ENCODE measurements at places on chromosomes 2 and 18.

GRCh38 chr18:39946623-39947061 is 2008.4 kb upstream of the PIK3C3 start:
- DNase-seq, result no peak

DNA sequence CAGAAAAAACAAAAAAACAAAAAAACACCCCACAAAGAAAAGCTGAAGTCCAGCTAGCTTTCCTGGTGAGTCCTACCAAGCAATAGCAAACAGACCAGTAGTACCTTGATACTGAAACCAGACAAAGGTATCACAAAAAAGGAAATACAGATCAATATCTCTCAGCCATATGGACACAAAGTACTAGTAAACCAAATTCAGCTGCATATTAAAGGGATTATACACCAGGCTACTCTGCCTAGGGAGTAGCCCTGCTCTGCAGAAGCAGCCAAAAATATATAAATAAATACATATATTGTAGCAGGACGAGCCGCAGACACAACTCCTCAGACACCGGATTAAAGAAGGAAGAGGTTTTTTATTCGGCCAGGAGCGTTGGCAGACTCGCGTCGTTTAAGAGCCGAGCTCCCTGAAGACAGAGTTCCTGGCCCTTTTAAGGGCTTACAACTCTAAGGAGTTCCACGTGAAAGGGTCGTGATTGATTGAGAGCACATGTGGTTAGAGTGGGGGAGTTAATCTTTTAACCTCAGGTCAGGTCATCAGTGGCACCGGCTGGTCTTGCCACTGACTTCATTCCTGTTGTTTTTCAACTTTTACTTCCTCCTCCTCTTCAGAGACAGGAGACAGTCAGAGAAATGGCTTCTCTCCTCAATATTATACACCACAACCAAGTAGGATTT is 38.4 kb upstream of the DTNB start:
- DNase-seq, result no peak

GRCh38 chr2:200993097-200993496 is 29.6 kb upstream of the ORC2 start:
- DNase-seq, result no peak

- DNase-seq, result no peak
Observed at GRCh38 chr2:30454571-30454970, 7.5 kb downstream of the LCLAT1 start.

DNA sequence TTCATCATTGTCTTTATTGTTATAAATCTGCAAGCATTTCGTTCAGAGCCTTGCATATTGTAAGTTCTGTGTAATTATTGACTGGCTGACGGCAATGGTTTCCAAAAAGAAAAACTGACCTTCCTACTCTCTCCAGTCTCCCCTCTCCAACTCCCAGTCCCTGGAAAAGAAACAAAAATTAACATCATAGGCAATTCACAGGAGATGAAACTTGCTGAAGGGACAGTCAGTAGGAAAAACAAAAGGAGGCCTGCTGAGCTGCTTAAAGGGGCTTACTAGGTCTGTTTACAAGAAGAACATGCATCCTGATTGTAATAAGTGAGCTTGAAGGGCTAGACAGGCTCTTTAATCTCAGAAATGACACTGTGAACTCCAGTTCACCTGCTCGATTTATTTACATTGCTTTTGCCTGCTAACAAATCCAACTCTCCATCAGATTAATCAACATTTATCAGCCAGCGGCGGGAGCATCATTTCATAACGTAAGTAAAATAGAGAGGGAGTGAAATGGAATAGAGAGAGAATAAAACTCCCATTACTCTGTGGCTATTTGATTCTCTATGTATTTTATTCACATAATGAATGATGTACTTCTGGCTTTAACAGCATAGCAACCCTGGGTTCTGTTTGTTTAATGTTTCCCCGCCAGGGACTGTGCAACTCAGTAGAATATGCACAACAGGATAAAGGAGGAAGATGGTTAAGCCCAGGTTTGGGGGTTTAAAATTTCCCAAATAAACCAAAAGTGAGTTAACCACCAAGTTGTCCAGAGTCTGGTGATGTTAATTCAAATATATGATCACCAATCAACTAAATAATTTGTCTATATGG is 256.7 kb upstream of the SETBP1 start:
- no peak for DNase-seq

GRCh38 chr2:191664823-191665677 is 12.9 kb upstream of the NABP1 start:
- DNase-seq, result no peak

- no peak for DNase-seq
Observed at GRCh38 chr2:31317396-31317795, 83.4 kb downstream of the EHD3 start.

- no peak for DNase-seq
Observed at GRCh38 chr2:225354281-225354774, 45.2 kb upstream of the NYAP2 start.

GRCh38 chr2:157751462-157752058 is 122.9 kb upstream of the ACVR1C start:
- DNase-seq, result no peak

DNA sequence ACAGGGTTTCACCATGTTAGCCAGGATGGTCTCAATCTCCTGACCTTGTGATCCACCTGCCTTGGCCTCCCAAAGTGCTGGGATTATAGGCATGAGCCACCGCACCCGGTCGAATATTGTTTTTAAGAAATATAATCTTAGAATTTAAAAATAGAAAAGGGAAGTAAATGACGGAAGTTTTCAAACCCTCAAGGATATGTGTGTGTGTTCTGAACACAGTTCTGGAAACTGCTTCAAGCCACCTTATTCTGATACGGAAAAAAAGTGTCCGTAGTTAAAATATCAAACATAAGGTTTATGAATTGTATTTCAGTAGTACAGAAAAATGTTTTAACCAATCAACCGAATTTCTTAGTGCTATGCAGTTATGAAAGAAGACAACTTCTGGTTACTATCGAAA is 115.9 kb downstream of the UPP2 start:
- no peak for DNase-seq

DNA sequence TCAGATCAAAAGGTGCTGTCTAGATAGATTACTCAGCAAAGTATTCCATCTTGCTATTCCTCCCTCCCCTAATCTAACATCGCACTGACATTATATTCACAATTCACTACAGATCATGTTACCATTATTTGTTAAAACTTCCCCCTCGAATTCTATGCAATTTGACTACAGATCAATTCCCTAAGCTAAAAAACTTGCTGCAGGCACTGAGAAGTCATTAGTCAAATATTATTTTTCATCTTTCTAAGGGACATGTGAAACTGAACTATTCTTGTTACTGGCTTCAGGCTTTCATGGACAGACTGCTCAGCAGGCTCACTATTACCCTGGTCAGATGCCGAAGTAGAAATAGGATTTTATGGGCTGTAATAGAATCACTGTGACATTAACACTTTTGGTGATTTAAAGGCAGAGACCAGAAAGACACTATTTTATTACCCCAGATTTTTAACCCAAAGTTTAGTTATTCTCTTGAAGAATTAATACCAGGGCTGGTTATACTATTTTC is 15.1 kb downstream of the MYL1 start:
- DNase-seq, result no peak

DNA sequence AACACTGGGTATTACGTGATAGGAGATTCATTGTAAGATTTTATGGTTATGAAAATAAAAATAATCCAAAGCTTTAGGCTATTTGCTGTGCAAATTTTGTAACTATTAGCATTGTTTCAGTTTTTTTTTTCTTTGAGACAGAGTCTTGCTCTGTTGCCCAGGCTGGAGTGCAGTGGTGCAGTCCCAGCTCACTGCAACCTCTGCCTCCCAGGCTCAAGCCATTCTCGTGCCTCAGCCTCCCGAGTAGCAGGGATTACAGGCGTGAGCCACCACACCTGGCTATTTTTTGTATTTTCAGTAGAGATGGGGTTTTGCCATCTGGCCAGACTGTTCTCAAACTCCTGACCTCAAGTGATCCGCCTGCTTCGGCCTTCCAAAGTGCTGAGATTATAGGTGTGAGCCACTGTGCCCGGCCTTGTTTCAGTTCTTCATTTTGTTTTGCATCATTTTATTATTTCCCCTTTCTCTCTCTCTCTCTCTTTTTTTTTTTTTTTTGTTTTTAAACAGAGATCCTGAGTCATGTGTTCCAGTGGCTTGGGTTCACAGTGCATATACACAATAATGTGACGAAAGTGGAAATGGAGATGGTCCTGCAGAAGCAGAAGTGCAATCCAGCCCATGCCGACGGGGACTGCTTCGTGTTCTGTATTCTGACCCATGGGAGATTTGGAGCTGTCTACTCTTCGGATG is 25.8 kb downstream of the CASP10 start:
- DNase-seq, result no peak

DNA sequence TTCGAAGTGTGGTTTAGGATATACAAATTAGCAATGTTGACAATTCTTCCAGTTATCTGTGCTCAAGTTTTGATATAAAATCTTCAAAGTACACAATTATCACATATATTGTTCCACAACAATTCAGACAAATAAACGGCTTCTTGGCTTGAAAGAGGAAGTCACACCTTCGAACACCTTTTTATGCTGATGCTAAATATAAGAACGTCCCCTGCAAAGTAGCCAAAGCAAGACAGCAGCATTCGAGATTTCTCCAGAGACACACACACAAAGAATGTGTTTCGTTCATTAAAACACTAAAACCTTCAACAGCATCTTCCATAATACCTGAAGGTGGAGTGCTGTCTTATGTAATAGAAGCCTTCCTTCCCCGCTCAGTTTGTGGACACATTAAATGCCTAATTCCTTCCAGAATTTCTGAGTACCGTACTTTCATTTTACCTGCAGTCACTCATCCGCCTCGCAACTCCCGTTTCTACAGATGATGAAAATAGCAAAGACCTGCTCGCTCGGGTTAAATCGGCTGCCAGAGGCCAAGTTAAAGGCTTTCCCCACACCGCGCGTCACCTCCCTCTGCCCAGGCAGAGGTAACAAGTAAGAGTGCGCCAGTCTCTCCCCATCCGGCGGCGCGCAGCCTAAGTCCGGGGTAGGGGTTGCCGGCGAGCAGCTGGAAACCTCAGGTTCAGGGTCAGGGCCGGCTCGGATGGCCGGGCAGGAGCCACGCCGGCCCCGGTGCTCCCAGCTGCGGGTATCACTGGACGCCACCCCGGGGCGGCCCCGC is 847 bp downstream of the SERPINE2 start:
- peak; percentile 16 for DNase-seq

- DNase-seq, result no peak
Observed at GRCh38 chr18:10379522-10379921, 74.9 kb upstream of the APCDD1 start.

GRCh38 chr2:130724455-130724854 is 4.4 kb upstream of the GPR148 start:
- no peak for DNase-seq

GRCh38 chr2:235283246-235283645 is 210.6 kb upstream of the AGAP1 start:
- DNase-seq, result no peak

- no peak for DNase-seq
Observed at GRCh38 chr2:95392320-95392719, 10.2 kb upstream of the FAHD2A start.

DNA sequence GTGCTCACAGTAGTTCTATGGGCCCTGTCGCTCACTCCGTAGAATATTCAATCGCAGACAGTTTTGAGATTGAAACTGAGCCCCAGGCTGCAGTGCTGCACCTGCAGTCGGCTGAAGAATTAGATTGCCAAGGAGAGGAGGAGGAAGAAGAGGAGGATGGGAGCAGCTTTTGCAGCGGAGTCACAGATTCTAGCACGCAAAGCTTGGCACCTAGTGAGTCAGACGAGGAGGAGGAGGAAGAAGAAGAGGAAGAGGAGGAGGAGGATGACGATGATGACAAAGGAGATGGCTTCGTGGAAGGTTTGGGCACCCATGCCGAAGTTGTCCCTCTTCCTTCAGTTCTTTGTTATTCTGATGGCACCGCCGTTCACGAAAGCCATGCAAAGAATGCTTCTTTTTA is 115.2 kb downstream of the GALNT3 start:
- DNase-seq, result no peak

DNA sequence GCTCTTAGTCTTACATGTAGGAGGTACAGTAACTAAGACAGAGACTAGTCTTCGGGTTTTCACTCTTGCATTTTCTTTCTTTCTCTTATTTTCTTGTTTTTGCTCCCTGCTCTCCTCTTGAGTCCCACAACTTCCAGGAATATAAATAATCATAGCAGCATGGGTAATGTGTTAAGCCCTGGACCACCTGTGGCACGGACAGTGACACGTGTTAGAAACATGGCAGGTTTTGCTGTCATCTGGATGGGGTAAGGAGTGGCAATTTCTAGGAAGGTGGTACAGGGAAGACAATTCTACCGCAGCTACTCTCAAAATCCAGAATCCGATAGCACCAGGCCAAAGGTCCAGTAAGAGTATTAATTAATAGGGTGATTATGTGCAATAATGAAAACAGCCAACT is 237.5 kb upstream of the FAM98A start:
- DNase-seq, result no peak

- no peak for DNase-seq
Observed at GRCh38 chr2:238908960-238909951, 61.4 kb downstream of the TWIST2 start.

DNA sequence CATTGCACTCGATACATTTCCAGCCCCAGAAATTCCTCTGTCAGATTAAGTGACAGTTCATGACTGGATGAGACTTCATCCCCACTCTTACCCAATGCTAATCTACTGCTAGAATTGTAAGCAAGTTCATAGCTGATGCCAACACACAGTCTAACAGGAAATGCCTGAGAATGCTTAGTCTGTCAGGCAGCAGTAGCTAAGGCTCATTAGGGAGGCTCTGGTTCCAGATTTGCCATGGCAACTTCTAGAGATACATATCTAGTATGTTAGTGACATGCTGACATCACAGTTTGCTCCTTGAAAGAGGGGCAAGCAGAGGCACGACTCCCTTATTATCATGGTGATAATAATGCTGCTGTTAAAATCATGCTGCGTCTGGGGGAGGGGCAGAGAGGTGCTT is 198.4 kb downstream of the RBM43 start:
- DNase-seq, result peak; percentile 87

DNA sequence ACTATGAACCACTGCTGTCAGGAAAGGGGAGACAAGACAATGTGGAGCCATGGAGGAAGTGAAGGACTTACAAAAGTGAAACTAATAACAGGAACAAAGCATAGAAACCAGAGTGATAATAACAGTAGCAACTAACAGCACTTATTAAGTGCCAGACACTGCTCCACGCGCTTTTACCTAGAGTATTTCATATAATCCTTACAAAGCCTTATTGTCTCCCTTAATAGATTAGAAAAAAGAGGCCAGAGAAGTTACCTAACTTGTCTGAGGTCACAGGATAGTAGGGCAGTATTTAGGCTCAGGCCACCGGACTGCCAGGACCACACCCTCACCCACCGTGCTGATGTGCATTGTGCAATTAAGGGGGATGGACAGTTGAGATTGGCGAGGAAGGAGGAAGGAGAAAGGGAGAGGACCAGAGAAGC is 98.6 kb upstream of the NFU1 start:
- no peak for DNase-seq

GRCh38 chr2:191617575-191617974 is 60.4 kb upstream of the NABP1 start:
- DNase-seq, result no peak

DNA sequence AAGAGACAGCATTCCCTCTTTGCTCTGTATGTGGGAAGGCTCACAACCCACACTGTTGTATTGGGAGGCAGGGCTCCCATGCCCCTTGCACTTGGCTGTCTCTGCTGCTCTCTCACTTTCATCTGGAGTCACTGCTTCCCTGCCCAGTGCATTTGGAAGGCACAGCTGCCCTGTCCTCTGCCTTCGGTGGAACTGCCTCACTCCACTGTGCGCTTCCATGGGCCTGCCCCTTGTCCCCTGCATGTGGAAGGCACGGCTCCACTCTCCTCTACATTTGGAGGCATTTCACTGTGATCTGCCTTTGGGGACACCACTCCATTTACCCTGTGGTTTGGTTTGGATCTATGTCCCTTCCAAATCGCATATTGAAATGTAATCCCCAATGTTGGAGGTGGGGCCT is 9.1 kb upstream of the PROM2 start:
- DNase-seq, result no peak
